ENCODE measurements at places on chromosomes 5 and 9.

GRCh38 chr9:76365028-76365427 lies 29.2 kb downstream of the RFK start:
- peak; percentile 21 for DNase-seq

GRCh38 chr5:98414938-98415337 lies 358.5 kb upstream of the RGMB start:
- DNase-seq = peak; percentile 95

DNA sequence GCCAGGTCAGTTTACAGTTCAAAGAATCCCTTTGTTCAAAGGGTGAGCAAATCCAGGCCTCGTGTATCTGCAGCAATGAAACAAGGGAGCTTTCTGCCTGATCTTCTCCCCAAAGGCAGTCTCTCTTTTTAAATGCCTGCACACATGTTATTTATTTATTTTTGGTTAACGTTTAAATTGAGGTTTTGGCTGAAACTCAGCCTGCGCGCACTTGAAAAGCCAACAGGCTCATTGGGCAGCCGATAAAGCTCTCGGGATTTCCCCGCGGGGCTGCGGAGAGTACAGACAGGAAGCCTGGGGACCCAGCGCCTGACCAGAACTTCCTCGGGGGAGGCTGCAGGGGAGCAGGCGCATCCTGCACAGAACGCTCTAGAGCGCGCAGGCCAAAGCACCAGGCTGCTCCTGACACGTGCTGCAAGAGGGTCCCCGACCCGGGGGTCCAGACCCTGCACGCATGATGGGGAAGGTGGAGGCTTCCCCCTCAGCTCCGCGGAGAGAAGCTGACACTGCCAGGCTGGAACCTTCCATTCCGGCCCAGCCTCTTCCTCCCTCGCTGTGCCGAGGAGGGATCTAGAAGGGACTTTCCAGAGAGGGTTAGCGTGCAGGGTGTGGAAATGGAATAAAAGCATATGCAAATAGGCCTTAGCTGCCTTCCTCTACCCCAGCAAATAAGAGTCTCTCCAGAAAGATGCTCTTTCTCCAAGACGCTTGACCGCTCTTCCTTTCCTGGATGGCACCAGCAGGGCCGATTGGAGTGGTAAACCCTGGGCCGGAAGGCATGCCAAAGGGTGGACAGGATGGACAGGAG lies 46.1 kb downstream of the PTTG1 start:
- peak; percentile 42 for DNase-seq

DNA sequence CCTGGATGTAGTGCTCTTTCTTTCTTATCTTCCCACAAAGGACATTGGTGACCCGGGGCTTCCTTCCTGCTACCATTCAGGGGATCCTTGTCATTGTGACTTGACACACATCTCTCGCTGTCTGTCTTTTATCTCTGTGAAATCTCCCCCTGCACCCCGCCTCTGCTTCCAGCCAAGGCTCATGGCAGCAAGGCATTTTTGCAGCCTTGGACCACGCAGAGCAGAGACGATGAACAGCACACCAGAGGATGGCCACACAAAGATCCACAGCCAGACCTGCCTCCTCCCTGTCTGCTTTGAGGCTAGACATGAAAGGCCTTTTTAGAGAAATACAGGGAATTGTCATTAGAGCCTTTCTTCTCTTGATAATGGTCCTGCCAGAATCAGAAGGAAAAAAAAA lies 549.1 kb downstream of the CDK5RAP2 start:
- DNase-seq = no peak

GRCh38 chr5:176697934-176698538 lies 50.8 kb downstream of the TSPAN17 start:
- DNase-seq = no peak

DNA sequence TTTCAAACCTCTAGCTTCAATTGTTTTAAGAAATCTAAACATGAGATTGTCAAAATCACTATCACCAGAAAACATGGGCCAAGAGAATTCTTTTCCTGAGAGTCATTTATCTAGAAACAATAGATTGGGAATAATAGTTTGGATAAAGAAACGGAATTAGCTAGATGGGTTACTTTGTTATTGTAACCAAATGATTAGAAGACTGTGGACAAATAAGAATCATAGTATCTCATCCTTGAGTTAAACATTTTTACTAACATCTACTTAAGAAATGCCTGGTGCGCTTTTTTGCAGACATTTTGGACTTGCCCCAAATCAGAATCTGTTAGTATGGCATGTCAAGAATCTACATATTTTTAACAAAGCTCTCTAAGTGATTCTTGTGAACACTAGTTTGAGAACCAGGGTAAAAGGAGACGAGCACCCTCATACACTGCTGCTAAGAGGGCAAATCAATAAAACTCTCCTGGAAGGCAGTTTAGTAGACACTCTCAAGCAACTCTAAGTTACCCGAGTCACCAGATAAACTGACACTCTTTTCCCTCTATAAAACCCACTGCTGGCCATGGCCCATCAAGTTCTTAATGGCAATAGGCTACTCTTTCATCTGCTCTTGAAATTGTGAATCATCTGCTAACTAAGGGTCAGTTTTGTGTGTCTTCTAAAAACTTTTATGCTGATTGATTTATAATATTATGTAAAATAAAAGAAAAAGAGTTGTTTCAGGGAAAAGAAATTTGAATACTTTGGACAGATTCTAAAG lies 39.1 kb downstream of the TPD52L3 start:
- DNase-seq = no peak

DNA sequence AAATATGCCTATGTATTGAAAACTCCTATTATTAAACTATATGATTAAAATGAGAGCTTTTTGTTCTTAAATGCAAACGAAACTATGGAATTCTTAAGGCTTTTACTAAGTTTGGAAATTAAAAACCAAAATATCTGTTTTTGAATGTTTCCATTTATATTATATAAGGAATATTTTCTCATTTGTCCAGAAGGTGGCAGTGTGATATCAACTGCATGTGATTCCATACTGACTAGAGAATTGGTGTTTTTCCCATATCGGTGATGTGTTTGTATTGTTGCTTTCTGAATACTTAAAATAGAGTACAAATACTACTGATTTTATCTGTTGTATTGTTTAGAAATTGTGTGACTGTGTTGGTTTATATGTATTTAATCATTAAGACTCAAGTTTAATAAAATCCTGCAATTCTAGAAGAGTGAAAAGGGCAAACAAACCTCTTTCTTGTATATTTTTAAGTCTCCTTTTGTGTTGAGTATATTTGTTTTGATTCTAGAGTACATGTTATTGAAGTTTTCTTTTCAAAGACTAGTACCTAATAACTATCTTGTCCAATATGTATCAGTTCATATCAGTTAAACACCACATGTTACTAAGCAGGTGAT lies 320.8 kb downstream of the CCDC171 start:
- peak; percentile 51 for DNase-seq

- DNase-seq = no peak
Measured at GRCh38 chr5:144142824-144143162, 27.7 kb downstream of the YIPF5 start.

- no peak for DNase-seq
Measured at GRCh38 chr5:35180046-35180445, 50.2 kb downstream of the PRLR start.

GRCh38 chr9:5767968-5768932 lies 64.7 kb downstream of the ERMP1 start:
- DNase-seq = no peak

- no peak for DNase-seq
Measured at GRCh38 chr5:147845618-147846017, 14.1 kb upstream of the SPINK1 start.

DNA sequence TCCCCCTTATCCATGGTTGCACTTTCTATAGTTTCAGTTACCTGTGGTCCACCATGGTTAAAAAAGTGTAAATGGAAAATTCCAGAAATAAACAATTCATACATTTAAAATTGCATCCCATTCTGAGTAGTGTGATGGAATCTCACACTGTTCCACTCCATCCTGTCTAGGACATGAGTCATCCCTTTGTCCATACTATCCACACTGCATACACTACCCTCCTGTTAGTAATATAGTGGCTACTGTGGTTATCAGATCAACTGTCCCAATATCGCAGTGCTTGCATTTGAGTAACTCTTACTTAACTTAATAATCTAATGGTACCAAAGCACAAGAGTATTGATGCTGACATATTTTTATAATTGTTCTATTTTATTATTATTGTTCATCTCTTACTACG lies 100.7 kb downstream of the RAB3C start:
- no peak for DNase-seq

- DNase-seq = no peak
Measured at GRCh38 chr9:132957805-132958204, 13.4 kb upstream of the TSC1 start.

GRCh38 chr5:82982846-82983245 lies 94.3 kb downstream of the TMEM167A start:
- DNase-seq = no peak

DNA sequence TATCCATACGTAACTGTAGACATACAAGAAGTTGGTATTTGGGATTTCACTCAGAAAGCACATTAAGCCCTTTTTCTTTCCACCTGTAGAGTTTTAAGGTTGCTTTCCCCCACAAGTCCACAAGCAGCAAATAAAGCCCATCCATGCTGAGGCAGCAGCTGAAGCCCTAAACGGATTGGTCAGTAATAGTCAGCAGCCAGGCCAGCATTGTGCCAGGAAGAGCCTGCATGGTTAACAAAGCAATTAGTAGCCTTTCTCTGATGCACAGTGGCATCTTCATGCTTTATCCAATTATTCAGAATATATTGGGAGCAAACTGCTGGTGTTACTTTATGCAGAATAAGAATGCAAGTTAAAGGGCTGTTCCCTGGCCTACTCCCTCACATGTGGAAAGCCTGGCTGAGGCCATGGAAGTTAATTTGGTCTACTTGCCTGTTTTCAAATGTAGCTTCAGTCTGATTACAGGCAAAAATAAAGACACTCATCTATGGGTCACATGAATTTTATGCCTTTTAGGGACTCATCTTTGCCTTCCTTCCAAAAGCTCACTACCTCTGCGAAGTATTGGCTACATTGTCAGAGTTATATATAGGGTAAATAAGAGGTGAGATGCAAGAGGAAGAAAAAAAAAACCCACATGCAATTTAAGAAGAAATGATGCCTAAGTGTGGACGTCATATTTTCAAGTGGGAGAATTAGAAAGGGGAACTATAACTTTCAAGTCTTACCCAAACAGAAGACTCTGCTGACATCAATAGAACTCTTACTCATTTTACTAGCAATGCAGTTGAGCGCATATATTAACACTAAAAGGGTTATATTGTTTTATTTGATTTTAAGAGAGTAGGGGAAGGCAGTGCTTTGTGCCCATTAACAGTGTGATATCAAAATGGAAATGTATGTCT lies 15.9 kb downstream of the EBF1 start:
- no peak for DNase-seq

DNA sequence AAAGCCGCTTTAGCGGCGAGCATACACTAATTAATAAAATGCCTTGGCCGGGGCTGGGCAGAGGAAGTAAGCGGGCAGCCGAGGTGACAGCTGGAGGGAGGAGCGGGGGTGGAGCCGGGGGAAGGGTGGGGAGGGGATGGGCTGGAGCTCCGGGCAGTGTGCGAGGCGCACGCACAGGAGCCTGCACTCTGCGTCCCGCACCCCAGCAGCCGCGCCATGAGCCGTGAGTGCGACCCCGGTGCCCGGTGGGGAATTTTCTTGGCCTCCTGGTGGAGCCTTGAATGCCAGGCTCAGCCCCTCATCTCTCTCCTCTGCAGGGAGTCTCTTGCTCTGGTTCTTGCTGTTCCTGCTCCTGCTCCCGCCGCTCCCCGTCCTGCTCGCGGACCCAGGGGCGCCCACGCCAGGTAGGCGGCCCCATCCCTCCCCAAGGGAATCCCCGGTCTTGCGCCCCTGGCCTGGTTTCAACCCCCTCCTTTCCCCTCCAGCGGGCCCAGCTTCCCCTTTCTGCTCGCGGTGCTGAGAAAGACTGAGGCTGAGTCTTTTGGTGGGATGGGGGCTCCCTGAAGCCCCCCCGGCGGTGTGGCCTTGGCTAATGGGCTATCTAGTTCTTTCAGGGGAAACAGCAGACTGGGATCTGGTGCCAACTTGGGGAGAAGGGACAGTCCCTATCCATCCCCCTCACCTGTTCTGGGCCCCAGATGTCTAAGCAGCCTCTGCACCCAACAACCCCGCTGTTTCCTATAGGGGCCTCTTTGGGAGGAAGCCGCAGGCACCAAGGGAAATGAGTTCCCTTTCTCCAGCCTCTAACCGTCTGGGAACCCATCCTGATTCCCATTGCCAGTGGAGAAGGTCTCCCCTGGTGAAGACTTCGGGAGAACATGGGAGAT lies at the start of gene PTGS1:
Gene PTGS1 (plus strand): TSS at position 156 of the 887 bp plus-strand sequence. CDS start 61 bp downstream, at position 217.
- no peak for DNase-seq

DNA sequence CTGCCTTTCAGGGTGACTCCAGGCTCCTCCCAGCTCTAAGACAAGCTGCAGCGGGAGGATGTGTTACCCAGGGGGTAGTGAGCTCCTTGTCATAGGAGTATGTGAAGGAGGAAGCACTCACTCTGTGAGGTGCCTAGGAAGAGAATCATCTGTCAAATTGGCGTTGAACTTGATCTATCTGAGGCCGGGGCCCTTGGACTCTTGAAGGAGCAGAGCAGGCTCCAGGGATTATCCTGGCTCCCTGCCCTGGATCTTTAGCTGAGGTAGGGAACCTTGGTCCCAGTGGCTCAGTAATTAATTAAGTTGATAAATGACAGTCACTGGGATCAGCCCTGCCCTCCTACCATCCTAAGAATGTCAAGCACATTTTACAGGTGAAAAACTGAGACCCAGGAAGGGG lies 15.5 kb downstream of the ADGRD2 start:
- no peak for DNase-seq

GRCh38 chr5:169169783-169170182 lies 131.2 kb downstream of the SLIT3 start:
- no peak for DNase-seq

- no peak for DNase-seq
Measured at GRCh38 chr5:21823076-21823574, 1030.0 kb downstream of the CDH12 start.

GRCh38 chr5:149170299-149170698 lies 29.0 kb downstream of the ABLIM3 start:
- DNase-seq = no peak

DNA sequence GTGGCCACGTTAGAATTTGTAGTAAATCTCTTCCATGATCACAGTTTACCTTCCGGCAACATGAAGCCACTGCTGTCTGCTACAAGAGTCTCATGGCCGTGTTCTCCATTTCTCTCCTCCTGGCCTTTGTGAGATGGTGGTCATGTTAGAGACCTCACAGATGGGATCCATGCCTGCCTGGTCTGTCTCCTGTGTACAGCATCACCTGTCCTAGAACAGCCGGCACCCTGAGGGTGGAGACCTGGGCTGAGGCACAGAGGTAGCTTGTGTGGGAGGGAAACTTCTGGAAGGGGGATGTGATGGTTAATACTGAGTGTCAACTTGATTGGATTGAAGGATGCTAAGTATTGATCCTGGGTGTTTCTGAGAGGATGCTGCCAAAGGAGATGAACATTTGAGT lies 3.1 kb upstream of the FCN2 start:
- no peak for DNase-seq

GRCh38 chr9:85738509-85738908 lies 3.2 kb downstream of the AGTPBP1 start:
- DNase-seq = no peak

Measured in stromal cell of bone marrow (primary cell).